ENCODE measurements at places on chromosomes 11 and 22. TPM values are rescaled to one million over a fixed set of nuclear protein-coding genes. Genes with fewer than 3 reads are reported as not detected.
A peak's percentile ranks its signal among the peaks of the same experiment; 100 is the strongest.

GRCh38 chr22:35337932-35338331, 38.2 kb downstream of the TOM1 start:
- DNase-seq: no peak

BSCL2 gene
- polyA plus RNA-seq: 48.7 TPM

- no peak for DNase-seq
Measured at GRCh38 chr22:22666307-22667091, 22.1 kb downstream of the GGTLC2 start.

- no peak for DNase-seq
Measured at GRCh38 chr22:29224859-29225410, 19.2 kb downstream of the EMID1 start.

DNA sequence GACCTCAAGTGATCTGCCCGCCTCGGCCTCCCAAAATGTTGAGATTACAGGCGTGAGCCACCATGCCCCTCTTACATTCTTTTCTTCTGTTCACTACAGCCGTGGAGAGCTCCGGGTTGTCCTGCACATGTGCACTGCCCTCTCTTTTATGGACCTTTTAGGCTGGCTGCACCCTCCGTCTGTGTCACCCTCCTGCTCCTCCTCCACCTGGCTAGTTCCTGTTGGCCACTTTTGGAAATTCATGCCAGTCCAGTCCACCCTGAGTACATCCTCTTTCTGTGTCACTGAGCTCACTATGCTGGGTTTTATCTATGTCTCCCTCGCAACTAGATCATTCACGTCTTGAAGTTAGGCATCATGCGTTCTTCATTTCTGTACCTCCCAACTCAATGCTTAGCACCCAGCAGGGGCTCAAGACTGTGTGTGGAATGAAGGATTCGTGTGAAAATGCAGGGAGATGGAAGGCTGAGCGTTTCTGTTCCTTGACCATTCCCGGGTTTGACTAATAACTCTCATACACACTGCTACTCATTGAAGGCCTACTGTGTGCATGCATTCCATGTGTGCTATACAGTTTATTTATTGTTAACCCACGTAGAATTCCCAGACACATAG, 60.6 kb downstream of the PTPRJ start:
- no peak for DNase-seq

DNA sequence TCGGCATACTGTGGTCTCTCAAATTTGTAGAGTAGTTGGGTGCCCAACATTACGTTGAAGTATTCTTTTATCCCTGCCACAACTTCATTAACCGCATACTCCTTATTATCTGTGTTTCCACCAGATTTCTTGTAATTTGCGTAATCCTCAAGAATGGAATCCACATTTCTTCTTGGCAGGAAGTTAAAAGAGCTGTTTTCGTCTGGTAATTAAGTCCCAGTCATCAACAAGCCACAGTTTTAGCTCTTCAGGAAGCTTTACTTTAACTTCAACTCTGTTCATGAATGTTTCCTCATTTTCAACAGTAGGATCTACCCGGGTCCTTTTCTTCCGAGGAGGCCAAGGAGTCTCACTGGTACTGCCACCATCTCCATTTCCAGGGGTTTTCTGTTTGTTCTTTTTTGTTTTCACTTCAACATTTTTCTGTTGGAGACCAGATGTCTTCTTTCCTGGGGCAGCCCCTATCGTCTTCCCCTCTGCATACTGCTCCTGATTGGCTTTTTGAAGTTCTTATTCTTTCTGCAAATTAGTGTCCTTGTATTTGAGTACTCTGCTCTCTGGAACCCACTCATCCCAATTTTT, 30.3 kb downstream of the PDE3B start:
- DNase-seq: no peak

GRCh38 chr11:10594407-10594806, 25.9 kb upstream of the LYVE1 start:
- no peak for DNase-seq

DNA sequence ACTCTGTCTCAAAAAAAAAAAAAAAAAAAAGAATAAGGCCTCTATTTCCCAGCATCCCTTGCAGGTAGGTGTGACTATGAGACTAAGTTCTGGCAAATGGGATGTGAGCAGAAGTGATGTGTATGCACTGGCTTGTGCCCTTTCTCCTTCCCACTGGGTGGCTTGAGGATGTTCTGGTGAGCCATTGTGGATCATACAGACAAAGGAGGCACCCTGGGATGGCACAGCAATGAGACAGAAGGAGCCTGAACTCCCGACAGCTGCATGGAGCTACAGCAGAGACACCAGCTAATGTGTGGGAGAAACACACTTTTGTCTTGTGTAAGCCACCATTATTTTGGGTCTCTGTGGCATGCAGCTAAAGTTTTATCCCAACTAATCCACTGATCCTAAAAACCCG, 10.6 kb upstream of the SORL1 start:
- DNase-seq: no peak

DNA sequence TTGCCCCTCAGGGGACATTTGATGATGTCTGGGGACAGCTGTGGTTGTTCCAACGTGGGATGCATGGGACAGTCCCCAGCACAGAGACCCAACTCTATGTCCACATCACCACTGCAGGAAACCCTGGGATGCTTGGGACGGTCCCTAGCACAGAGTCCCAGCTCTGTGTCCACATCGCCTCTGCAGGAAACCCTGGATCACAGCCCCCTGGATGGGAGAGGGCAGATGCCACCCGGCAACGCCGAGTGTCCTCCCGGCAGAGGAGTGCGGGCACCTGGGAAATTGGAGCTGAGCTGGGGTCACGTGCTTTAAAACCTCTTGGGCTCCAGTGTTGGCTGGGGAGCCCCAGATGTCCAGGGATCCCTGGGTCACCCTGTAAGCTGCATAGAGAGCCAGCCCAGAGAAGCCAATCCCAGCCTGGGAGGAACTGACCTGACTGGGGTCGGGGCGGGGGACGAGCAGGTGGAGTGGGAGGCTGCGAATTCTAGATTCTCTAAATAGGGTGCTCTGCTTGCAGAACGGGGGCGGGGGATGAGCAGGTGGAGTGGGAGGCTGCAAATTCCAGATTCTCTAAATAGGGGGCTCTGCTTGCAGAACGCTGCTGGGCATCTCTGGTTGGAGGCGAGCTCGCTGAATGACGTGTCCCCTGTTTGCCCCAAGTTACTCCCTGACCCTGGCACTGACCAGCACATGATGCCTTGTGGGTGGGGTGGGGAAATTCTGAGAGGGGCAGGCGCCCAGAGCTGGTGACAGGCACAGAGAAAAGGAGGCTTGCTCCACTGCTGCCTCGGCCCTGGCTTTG, 1197.8 kb downstream of the BRD1 start:
- no peak for DNase-seq

DNA sequence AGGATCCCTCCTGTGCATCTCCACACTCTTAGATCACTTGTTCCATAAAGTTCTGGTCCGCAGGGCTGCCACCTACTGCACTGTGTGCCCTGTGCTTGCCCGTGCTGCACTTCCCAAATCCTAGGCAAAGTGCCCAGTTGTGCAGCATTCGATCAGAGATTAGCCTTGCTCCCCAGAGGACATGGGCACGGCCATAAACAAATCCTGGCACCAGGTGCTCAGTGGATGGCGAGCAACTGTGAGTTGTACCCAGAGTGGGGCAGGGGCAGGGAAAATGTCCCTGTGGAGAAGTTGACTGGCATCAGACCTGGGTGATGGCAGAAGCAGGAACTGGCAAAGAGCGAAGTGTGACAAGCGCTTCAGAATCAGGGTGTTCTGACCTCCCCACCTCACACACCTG, 4.7 kb downstream of the FADS2 start:
- no peak for DNase-seq

KCNK4 gene
- not detected for polyA plus RNA-seq

GRCh38 chr22:36816339-36816635, 548 bp downstream of the PVALB start:
- DNase-seq: no peak

SEC14L6 gene
- 10.0 TPM for polyA plus RNA-seq

CSTF3 gene
- polyA plus RNA-seq: 73.7 TPM

DNA sequence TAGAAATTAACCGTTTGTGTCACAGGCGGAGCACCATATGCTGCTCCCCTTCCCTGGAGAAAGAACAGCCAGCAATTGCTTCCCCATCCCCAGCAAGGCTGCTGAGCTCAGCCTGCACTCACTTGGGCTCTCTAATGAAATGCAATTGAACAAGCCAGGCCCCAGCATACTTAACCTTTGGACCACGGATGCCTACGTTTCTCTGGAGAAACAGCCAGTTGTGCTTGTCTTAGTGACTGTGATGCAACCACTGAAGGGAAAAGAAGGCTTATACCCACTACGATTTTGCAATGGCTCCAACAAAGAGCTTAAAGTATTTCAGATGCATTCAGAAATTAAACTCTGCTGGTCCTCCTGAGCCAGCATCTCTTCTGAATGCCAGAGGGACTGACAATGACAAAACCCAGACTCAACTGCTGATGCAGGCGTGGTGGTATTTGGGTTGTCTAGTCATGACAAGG, 51.3 kb upstream of the SESN3 start:
- no peak for DNase-seq

- DNase-seq: no peak
Measured at GRCh38 chr11:65529475-65530156, 4.7 kb downstream of the SCYL1 start.

DNA sequence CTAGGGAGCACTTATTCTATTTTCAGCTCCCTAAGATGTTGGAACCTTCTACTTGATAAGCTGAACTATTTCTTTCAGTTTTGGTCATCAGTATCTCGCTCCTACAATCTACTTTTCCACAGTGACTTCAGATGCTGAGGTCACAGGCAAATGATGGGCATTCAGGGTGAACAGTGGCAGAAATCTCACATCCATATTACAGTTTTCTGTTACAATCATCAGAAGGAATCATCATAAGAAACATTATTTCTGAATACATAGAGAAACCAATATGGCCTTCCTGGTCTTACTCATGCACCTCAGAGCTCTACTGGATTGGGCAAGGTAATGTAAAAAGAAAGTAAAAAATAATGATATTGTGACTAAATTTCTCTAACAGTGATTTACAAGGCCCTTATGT, 39.4 kb upstream of the DDI1 start:
- DNase-seq: no peak

GRCh38 chr11:27861706-27862430, 161.6 kb upstream of the BDNF start:
- no peak for DNase-seq

GGTLC2 gene
- 0.24 TPM for polyA plus RNA-seq

APOBEC3C gene
- polyA plus RNA-seq: 12.1 TPM

ANO1 gene
- 14.9 TPM for polyA plus RNA-seq

GRCh38 chr11:35515224-35515623, 10.2 kb downstream of the PAMR1 start:
- no peak for DNase-seq

GRCh38 chr22:39808081-39808480, 85.5 kb downstream of the ENTHD1 start:
- no peak for DNase-seq

GRCh38 chr11:65274735-65275682, 13.2 kb downstream of the POLA2 start:
- DNase-seq: no peak

SPCS2 gene
- 194 TPM for polyA plus RNA-seq

DNA sequence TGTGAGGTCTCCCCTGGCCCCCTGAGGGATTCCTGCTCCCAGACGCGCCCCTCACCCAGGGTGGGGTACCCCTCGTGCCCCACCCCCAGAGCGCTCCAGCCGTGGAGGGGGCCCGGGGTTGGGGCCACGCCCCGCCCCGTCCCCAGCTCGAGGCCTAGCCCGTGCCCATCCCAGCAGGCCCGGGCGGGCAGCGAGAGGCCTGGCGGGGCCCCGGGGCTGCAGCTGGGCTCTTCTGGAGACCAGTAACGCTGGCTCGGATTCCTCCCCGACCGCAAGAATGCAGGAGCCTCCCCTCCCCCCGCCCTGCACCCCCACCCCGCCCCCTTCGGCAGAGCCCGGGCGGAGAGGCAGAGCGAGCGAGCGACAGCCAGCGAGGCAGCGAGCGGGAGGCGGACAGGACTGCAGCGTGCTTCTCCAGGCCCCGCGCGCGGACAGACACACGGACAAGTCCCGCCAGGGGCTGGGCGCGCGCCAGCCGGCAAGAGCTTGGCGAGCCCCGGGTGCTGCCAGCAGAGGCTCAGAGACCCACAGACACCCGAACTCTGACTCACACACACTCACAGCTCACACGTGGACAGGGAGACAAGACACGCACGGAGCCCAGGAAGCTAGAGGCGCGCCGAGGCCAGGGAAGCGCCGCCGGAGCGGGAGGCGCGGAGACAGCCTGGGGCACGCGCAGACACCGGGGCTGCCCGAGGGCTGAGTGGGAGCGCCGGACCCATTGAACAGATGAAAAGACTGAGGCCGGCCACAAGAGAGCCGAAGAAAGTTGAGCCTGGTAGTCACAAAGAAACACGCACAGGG, 15.2 kb downstream of the BCL9L start:
- DNase-seq: no peak

MRE11 gene
- 29.3 TPM for polyA plus RNA-seq

DNA sequence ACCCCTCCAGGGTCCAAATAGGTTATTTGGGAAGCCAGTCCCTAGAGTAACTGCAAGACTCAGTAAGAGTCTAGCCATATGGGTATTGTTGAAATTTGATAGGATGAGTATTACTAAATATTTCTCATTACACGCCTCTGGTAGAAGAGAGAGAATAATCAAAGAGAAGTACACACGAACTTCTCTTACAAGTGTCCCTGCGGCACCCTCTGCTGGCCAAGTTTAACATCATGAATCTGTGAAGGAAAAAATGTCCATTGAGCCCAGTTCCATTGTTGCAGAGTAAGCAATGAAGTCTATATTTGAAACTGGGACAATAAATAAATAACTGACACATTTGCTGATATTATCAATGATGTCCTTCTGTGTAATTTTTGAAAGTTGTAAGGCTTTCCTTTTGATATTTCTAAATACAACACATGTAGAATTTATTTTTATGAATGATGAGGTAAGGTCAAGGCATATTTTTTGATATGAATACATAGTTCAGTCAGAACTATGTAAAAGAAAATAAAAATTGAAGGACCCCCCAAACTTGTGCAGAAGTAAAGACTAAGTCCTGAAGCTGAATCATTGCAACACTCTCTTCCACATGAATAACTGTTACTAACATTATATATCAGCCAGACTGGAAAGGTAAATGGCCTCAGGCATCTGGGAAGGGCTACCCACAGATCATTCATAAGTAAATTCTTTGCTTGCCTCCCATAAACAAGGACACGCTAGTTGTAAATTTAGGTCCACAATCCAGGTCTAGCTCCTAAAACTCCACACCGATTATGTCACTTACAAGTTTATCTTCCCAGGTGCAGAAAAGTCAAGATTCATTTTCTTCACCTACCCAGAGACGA, 10.0 kb downstream of the OR51L1 start:
- peak; percentile 23 for DNase-seq

GRCh38 chr11:46248289-46249102, 29.0 kb upstream of the CREB3L1 start:
- DNase-seq: no peak

EMID1 gene
- polyA plus RNA-seq: 55.7 TPM

Data from left renal pelvis (tissue), 4 donors.